Fibroblast of pulmonary artery (primary cell): ENCODE measurements at places on chromosomes 12 and 14.

GRCh38 chr14:65501328-65501727, 88.8 kb downstream of the FUT8 start:
- no peak for DNase-seq

DNA sequence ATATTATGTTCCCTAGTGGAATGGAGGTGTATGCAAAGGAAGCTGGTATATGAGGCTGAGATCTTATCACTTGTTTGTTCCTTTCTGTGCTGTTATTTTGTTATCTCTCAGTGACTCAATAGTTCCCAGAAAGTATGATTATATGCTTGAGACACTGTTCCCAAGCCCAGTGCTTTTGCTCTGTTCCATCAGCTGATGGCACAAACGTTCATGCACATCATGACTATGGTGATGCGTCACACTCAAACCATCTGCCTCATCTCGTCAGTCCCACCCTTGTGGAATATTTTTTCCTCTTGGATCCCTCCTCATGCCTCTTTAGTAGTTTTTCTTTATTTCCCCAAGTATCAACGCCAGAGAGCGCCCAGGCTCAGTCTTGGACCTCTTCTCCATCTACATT, 786.9 kb downstream of the AACS start:
- peak; percentile 5 for DNase-seq

DNA sequence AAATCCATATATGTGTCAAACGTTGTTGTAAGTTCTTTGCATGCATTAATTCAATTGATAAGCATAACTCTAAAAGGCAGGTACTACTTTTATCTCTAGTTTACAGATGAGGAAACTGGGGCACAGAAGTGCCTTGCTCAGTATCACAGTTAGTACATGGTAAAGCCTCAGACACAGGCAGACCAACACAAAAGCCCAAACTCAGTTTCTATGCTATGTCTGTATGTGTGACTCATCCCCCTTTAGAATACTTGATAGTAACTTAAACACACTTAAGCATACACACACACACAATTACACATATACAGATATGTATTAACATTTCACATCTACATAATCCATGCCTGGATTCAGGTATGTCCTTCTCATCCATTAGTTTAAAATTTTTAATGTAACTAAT, 88.0 kb downstream of the EPS8 start:
- peak; percentile 56 for DNase-seq

- no peak for DNase-seq
Measured at GRCh38 chr12:123107926-123108681, 42.8 kb downstream of the PITPNM2 start.

- peak; percentile 53 for DNase-seq
Measured at GRCh38 chr14:44163946-44164345, 343.1 kb downstream of the FSCB start.

DNA sequence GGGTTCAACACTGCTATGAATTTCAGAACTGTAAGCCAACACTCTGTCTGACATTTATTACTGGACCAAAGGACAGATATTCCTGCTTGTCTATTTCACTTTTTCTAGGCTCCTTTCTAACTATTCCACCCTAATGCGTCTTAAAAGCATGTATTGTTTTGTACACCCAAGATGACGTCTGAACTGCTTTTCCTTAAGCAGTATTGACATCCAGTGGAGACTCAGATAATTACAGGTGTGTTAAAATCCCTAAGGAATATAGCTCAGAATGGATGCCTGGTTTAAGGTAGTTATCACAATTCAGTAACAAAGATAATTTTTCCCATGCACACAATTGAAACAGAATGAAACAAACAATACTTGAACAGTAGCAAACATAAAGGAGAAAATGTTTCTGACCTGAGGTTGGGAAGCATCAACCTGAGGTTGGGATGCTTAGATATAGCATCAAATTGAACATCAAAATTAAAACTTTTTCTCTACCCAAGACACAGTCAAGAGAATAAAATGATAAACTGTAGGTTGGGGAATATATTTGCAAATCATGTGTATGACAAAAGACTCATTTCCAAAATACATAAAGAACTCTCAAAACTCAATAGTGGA, 93.7 kb upstream of the PTPRR start:
- peak; percentile 88 for DNase-seq

- DNase-seq = no peak
Measured at GRCh38 chr12:112331886-112332285, 50.3 kb downstream of the HECTD4 start.

DNA sequence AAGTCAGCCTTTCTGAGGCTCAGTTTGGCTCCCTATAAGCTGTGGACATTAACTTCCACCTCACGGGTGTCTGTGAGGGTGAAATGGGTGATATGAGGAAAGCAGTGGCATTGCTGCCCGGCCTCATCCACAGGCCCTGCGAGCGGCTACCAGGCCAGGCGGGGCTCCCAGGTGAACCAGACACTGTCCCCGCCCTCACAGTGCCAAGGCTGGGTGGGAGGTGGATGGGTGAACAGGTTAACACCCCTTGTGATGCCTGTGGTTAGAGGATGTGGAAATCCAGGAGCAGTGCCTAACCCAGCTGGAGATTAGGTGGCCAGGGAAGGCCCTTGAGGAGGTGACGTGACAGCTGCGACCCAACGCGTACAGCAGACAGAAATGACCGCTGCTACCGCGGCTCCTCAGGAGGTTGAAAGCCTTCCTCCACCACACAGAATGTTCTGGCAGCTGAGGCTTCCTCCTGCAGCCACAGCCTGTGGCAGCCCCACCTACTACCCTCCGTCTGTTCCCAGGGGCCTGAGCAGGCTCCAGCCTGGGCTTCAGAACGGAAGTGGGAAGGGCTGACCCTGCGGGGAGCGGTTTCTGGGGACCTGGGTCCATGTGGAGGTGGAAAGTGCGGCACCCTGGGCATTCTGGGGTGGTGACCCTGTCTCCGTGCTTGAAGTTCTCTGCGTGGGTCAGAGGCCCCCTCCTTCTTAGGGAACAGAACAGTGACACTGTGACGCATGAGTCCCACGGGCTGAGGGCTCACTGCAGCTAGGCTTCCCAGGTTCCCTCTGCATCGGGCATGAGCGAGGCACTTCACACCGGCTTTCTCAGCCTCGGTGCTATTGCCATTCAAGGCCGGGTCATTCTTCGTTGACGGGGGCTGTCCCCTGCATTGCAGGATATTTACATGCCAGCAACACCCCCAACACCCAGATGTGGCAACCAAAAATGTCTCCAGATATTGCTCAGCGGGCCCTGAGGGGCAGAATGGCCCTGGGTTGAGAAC, 9.7 kb downstream of the MMAB start:
- DNase-seq = no peak

DNA sequence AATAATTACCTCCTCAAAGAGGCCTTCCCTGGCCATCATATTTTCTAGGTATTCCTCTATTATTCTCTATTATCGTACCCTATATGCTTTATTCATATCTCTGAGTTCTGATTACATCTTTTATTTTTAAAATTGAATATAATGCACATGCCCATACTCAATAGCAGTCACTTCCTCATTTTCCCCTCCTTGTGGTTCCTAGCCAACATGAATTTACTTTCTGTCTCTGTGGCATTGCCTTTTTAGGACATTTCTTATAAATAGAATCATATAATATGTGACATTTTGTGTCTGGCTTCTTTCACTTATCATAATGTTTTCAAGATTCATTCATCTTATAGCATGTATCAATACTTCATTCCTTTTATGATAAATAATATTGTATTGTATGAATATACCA, 74.4 kb upstream of the TRHDE start:
- no peak for DNase-seq

- DNase-seq = no peak
Measured at GRCh38 chr14:77505031-77505430, 6.4 kb upstream of the ISM2 start.
